H1 (cell line): ENCODE measurements at places on chromosomes 4 and X.

GRCh38 chrX:21735768-21736127 lies 22.2 kb downstream of the SMPX start:
- no peak for DNase-seq

DNA sequence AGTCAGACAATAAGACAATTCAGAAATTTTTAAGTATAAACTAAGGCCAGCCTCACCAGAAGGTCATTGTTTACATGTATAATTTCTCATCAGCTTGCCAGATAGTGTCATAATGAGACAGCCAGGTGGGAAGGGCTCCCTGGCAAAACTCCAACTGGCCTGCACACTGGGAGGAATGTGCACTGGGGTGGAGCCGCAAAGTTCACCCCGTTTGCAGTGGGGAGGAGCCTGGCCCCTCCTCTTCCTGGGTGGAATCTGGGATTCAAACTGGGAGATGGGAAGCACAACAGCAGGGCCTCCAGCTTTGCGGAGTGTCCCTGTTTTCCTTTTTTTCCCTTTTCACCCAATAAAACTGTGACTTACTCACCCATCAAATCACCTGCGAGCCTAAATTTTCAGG lies 329.9 kb downstream of the SMARCA1 start:
- no peak for DNase-seq

- DNase-seq = no peak
These were observed 58.6 kb downstream of the DCK start for GRCh38 chr4:71052034-71052433.

- DNase-seq = no peak
These were observed 965.9 kb downstream of the FSTL5 start for GRCh38 chr4:161197912-161198311.

DNA sequence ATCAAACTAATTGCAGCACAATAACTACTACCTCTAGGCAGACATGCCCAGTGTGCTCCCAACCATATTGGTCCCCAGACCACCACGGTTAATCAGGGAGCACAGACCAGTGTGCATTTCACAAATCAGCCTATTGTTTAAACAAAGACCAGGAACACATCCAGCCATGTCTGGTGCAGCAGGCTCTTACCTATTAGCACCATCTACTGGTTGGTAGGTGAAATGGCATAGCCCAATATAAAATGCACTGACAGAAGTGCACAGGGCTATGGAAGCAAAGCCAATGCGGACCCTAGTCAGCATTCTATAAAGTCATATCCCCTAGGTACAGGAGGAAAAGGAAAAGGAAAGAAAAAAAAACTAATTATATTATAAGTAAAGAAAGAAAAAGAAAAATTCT lies 15.5 kb upstream of the CYLC1 start:
- no peak for DNase-seq

DNA sequence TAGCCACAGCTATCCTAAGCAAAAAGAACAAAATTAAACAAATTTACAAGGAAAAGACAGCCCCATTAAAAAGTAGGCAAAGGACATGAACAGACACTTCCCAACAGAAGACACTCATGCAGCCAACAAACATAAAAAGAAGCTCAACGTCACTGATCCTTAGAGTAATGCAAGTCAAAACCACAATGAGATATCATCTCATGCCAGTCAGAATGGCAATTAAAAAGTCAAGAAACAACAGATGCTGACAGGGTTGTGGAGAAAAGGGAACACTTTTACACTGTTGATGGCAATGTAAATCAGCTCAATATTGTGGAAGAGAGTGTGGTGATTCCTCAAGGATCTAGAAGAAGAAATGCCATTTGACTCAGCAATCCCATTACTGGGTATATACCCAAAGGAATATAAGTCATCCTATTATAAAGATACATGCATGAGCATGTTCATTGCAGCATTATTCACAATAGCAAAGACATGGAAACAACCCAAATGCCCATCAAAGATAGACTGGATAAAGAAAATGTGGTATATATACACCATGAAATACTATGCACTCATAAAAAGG lies 163.0 kb upstream of the TET2 start:
- DNase-seq = no peak

- DNase-seq = no peak
These were observed 27.8 kb upstream of the SORBS2 start for GRCh38 chr4:185839770-185840169.

DNA sequence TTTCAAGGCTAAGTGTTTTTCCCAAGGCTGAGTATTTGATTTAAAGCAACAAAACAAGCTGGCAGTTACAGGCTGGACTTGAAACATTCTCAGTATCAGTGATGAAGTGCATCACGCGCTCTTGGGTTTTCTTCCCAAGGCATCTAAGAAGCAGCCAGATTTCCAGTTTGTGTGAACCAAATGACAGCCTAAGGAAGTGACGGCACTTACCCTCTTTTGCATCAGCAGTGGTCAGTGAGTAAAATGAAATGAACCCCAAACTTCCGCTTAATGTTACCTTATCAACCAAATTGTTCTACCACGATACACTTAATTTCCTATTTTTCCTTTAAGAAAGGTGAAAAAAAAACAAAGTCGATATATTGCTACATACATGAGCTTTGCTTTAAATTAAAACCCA lies 15.8 kb upstream of the GYPE start:
- no peak for DNase-seq

DNA sequence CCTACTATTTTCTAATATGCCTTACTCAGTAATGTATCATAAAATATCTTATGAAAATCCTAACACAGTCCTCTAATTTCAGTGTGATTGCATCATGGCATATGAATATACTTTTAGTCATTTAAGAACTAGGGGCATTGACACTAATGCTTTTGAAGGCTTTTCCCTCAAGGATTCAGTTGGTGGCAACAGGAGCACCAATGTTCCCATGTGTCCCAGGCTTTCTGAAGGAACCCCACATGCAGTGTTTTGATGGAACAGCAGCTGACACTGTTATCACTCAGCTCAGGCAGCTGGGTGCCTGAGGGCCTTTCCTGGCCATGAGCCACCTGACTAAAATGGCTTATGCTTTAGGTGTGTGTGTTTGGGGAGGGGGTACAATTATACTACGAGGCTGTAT lies 348.3 kb downstream of the ARHGAP24 start:
- no peak for DNase-seq

- no peak for DNase-seq
These were observed 752.9 kb downstream of the RPA4 start for GRCh38 chrX:97636473-97637140.

- no peak for DNase-seq
These were observed 59.7 kb upstream of the PGRMC2 start for GRCh38 chr4:128347175-128347868.

GRCh38 chr4:173488656-173489055 lies 41.4 kb downstream of the HAND2 start:
- no peak for DNase-seq

DNA sequence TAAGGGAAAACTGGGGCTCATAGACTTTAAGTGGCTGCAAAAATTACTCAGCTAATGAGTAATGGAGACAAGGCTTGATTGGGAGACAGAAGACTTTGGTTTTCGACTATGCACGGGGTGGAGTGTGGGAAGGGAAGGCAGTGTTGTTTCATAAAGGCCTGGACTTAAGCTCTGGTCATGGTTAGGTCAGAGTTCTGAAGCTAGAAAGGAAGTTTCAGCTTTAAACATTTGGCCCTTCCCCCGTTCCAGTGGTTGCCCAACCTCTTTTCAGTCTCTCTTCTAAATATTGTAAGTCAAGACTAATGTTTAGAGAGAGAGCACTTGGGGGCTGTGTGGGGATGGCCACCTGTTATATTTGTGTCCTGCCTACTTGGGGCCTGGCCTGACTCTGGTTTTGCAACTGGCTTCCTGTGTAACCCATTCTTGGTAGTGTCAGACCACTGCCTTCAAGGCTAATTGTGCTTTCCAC lies 21.0 kb downstream of the MSN start:
- no peak for DNase-seq
